ENCODE measurements at places on chromosomes 13 and 19.

GRCh38 chr19:39516270-39516669 lies 1.3 kb downstream of the SELENOV start:
- no peak overlapping the region for H3K27ac ChIP-seq
- H3K4me3 ChIP-seq: peak overlapping the region; percentile 54
- H3K36me3 ChIP-seq: peaks cover 12% of the 10 kb centered on the region
- H3K27me3 ChIP-seq: peaks cover 24% of the 10 kb centered on the region

GRCh38 chr19:2477141-2477710 lies 1.3 kb downstream of the GADD45B start:
- peak overlapping the region; percentile 99 for H3K4me3 ChIP-seq
- H3K36me3 ChIP-seq: peaks cover 28% of the 10 kb centered on the region
- peaks cover 38% of the 10 kb centered on the region for H3K4me1 ChIP-seq
- no peaks in the 10 kb centered on the region for H3K27me3 ChIP-seq

- H3K36me3 ChIP-seq: no peaks in the 10 kb centered on the region
- H3K4me3 ChIP-seq: no peak overlapping the region
- H3K27ac ChIP-seq: no peak overlapping the region
- H3K27me3 ChIP-seq: peaks cover 16% of the 10 kb centered on the region
- H3K4me1 ChIP-seq: peaks cover 5% of the 10 kb centered on the region
Observed at GRCh38 chr13:29505511-29505910, 90.0 kb downstream of the SLC7A1 start.

- H3K27ac ChIP-seq: peak overlapping the region; percentile 80
- H3K4me1 ChIP-seq: peaks cover 30% of the 10 kb centered on the region
- H3K36me3 ChIP-seq: peaks cover 5% of the 10 kb centered on the region
- no peak overlapping the region for H3K4me3 ChIP-seq
Observed at GRCh38 chr19:46731584-46731983, 14.3 kb upstream of the FKRP start.

DNA sequence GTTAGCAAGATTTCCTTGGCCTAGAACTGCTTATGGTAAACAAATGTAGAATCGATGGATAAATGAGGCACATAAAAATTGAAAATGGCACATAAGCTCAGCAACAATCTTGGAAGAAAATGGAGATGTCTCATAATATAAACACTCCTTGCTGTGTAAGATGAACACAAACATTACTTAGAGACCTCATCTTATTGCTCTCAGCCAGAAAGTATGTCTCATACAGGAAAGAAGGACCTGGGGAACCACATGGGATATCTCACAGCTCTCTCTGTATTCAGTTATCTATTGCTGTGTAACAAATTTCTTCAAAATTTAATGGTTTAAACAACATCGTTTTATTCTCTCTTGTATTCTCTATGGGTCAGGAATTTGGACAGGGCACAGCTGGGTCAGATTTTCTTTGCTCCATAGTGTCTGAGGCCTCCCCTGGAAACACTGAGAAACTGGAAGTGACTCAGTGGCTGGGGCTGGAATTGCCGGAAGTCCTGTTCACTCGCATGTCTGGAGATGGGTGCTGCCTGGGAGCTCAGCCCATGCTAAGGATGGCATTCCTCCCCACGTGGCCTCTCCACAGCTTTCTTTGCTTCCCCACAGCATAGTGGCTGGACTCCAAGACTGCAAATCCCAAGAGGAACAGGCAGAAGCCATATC lies 105.1 kb downstream of the NUFIP1 start:
- H3K36me3 ChIP-seq: no peaks in the 10 kb centered on the region
- H3K4me3 ChIP-seq: no peak overlapping the region
- no peaks in the 10 kb centered on the region for H3K27me3 ChIP-seq
- no peak overlapping the region for H3K27ac ChIP-seq
- no peak for DNase-seq

GRCh38 chr13:60155978-60156377 lies 7.8 kb downstream of the DIAPH3 start:
- H3K4me1 ChIP-seq: peaks cover under 1% of the 10 kb centered on the region
- H3K4me3 ChIP-seq: no peak overlapping the region
- no peaks in the 10 kb centered on the region for H3K27me3 ChIP-seq
- DNase-seq: no peak

DNA sequence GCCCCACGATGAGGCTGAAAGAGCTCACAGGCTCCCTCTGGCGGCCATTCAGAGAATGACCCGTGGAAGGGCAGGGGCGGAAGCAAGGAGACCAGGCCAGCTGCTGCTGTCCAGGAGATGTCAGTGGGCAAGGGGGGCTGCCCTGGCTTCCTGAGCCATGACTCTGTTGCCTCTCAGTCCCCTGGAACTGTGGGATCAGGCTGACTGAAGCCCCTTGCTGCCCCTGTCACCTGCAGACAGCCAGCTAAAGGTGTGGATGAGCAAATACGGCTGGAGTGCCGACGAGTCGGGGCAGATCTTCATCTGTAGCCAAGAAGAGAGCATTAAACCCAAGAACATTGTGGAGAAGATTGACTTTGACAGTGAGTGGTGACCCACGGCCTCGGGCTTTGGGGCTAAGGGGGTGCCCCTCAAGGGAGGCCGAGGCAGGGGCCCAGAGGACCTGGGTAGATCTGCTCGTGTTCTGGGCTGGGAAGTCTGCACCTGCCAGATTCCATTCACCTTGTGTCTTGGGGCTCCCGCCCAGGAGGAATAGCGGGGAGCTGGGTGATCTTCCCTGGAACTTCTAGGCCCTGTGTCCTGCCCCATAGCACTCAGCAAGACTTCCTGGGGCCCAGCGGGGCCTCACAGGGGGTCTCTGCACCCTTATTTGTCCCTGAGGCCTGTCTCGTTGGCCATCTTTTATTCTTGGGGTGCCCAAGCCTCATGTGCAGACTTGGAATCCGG lies 12.5 kb upstream of the ACTN4 start:
- H3K27ac ChIP-seq: peak overlapping the region; percentile 91
- peak; percentile 76 for DNase-seq
- peaks cover 28% of the 10 kb centered on the region for H3K4me1 ChIP-seq
- H3K36me3 ChIP-seq: peaks cover 11% of the 10 kb centered on the region
